Endothelial cell of umbilical vein (primary cell): ENCODE measurements at places on chromosomes 1 and 21. TPM values are rescaled to one million over a fixed set of nuclear protein-coding genes. Genes with fewer than 3 reads are reported as not detected.

GRCh38 chr1:184376369-184376768 lies 10.5 kb upstream of the C1orf21 start:
- no peaks in the 10 kb centered on the region for H3K4me1 ChIP-seq
- H3K27me3 ChIP-seq = peaks cover 4% of the 10 kb centered on the region
- no peak for DNase-seq
- H3K36me3 ChIP-seq = no peaks in the 10 kb centered on the region

DNA sequence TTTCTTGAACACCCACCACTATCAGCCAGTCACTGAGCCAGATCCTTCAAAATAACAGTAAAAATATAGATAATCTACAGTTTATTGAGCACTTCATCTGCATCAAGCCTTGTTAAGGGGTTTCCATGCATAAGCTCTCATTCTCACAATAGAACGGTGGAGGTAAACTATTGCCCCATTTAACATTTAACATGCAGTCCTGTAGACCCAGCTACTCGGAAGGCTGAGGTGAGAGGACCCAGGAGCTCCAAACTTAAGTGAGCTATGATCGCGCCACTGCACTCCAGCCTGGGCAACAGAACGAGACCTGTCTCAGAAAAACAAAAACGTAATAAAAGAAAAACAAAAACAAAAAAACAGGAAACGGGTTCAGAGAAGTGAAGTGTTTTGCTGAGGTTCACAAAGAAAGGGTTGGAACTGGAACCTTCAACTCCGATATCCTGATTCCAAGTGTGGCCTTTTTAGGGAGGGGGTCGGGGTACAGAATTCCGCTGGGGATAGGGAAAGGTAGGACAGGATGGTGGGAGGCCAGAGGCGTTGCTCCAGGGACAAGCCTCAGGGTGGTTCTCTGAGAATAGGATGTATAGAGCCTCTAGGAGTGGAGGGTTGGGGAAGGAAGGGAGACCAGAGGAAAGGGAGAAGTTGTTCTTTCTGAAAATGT lies 11.6 kb upstream of the SESN2 start:
- no peaks in the 10 kb centered on the region for H3K27me3 ChIP-seq
- H3K4me1 ChIP-seq = peaks cover 29% of the 10 kb centered on the region
- peak overlapping the region; percentile 51 for H3K4me3 ChIP-seq
- peak overlapping the region; percentile 22 for H3K27ac ChIP-seq

- no peak overlapping the region for H3K27ac ChIP-seq
- DNase-seq = peak; percentile 40
- H3K4me3 ChIP-seq = no peak overlapping the region
- H3K36me3 ChIP-seq = no peaks in the 10 kb centered on the region
Observed at GRCh38 chr1:201376464-201377374, 761 bp downstream of the TNNT2 start.

GRCh38 chr1:198649232-198649967 lies 10.6 kb downstream of the PTPRC start:
- DNase-seq = no peak
- H3K4me1 ChIP-seq = no peaks in the 10 kb centered on the region

GRCh38 chr1:197356723-197357533 lies 88.9 kb downstream of the CRB1 start:
- H3K27ac ChIP-seq = no peak overlapping the region
- no peak overlapping the region for H3K4me3 ChIP-seq
- H3K27me3 ChIP-seq = no peaks in the 10 kb centered on the region
- H3K36me3 ChIP-seq = no peaks in the 10 kb centered on the region

GRCh38 chr1:2060072-2060471 lies 9.9 kb downstream of the PRKCZ start:
- H3K27me3 ChIP-seq = no peaks in the 10 kb centered on the region
- no peak for DNase-seq
- H3K4me1 ChIP-seq = no peaks in the 10 kb centered on the region
- H3K36me3 ChIP-seq = no peaks in the 10 kb centered on the region

- H3K27ac ChIP-seq = no peak overlapping the region
- no peak overlapping the region for H3K4me3 ChIP-seq
- DNase-seq = no peak
- H3K36me3 ChIP-seq = no peaks in the 10 kb centered on the region
Observed at GRCh38 chr1:20405051-20405754, 80.8 kb downstream of the CAMK2N1 start.

GRCh38 chr1:98404866-98405265 lies 256.7 kb upstream of the SNX7 start:
- H3K36me3 ChIP-seq = no peaks in the 10 kb centered on the region
- H3K4me1 ChIP-seq = peaks cover 6% of the 10 kb centered on the region
- no peak overlapping the region for H3K4me3 ChIP-seq
- H3K27ac ChIP-seq = no peak overlapping the region
- no peaks in the 10 kb centered on the region for H3K27me3 ChIP-seq

GRCh38 chr1:43304314-43304681 lies 3.5 kb downstream of the TIE1 start:
- H3K4me3 ChIP-seq = no peak overlapping the region
- peaks cover 45% of the 10 kb centered on the region for H3K36me3 ChIP-seq
- no peaks in the 10 kb centered on the region for H3K27me3 ChIP-seq
- peaks cover 37% of the 10 kb centered on the region for H3K4me1 ChIP-seq

DNA sequence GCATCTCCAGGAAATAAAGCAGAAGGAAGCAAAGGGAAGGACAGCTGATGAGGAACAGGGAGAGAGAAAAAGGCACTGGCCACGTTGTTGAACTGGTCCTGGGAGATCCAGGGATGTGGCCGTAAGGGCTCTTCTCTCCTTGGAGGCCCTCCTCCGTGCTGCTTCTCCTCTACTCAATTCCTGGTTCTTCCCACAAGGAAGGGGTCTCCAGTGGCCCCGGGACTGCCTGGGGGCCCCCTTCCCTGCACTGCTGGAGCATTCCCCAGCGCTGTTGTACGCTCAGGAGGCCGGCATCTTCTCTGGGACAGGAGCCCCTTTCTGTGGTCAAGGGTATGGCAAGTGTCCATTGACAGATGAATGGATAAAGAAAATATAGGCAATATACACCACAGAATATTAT lies 88.5 kb upstream of the TLR5 start:
- H3K4me1 ChIP-seq = peaks cover 13% of the 10 kb centered on the region
- no peak for DNase-seq
- H3K36me3 ChIP-seq = no peaks in the 10 kb centered on the region
- no peak overlapping the region for H3K4me3 ChIP-seq
- H3K27ac ChIP-seq = no peak overlapping the region
- H3K27me3 ChIP-seq = no peaks in the 10 kb centered on the region

DNA sequence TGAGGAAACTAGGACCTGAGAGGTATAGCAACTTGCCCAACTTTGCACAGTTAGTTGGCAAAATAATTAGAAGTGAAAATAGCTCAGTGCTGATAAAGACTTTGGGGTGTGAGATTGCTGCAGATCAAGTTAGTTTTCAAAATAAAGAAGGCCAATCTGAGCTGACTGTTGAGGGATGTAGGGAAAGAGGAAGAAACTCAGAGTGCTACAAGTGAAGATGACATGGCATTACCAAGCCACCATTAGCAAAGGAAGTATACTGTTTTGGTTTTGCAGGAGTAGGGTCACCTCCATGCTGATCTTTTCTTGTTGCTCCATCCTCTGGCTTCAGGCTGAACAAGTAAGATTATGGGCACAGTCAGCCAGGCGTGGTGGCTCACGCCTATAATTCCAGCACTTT lies 78.7 kb upstream of the ADAM30 start:
- no peak overlapping the region for H3K4me3 ChIP-seq
- no peaks in the 10 kb centered on the region for H3K36me3 ChIP-seq
- H3K27ac ChIP-seq = no peak overlapping the region
- H3K27me3 ChIP-seq = no peaks in the 10 kb centered on the region
- no peak for DNase-seq
- no peaks in the 10 kb centered on the region for H3K4me1 ChIP-seq

ALG14 gene
- total RNA-seq = 8.6 and 12.3 TPM in 2 replicates

KISS1 gene
- 1.00 and 3.9 TPM in 2 replicates for total RNA-seq

AIRE gene
- 0.11 TPM in 1 of 2 replicates, not detected in the other for total RNA-seq

PLCH2 gene
- 0.31 and 0.32 TPM in 2 replicates for total RNA-seq

SERPINC1 gene
- 0.35 TPM in 1 of 2 replicates, not detected in the other for total RNA-seq

CYP4Z1 gene
- total RNA-seq = not detected in 2 replicates

DIRAS3 gene
- total RNA-seq = 1.0 and 1.2 TPM in 2 replicates
